ENCODE measurements at places on chromosomes 11 and 22.

DNA sequence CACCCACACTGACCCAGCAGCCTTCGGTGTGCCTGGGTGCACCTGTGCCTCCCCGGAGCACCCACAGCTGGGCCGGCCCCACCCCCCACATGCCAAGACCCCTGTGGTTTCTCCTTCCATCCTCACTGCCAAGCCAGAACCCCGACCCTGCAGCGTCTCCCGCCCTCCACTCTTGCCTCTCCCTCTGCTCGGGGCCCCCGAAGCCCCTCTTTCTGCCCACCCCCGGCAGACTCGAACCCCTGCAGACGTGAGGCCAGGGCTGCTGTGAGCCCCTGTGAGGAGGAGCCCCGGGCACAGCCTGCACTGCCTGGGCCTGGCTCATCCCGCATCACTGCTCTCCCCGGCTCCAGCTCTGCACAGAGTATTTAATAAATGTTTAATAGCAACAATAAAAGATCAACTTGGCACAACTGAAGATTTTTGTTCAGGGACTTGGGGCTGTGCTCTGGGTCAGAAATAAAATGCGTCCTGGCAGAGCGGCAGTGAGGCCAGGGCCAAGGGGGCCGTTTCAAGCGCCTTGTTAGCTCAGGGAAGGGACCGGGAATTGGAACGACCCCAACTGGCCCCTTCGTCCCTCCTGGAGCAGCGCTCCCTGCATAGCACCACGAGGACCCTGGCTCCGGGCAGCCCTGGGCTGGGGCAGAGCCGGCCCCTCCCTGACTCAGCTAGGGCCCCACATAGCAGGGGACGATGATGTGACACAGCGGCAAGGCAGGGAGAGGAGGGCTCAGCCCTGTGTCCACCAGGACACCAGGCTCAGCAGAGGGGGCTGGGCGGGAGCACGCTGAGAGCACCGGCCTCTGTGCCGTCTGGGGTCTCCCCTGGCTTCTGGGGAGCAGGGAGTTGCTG is 520.8 kb downstream of the BRD1 start:
- DNase-seq: no peak

GRCh38 chr11:102012946-102013345 is 34.3 kb upstream of the CFAP300 start:
- no peak for DNase-seq

GRCh38 chr11:119052163-119052814 is 4.7 kb downstream of the HYOU1 start:
- no peak for DNase-seq

DNA sequence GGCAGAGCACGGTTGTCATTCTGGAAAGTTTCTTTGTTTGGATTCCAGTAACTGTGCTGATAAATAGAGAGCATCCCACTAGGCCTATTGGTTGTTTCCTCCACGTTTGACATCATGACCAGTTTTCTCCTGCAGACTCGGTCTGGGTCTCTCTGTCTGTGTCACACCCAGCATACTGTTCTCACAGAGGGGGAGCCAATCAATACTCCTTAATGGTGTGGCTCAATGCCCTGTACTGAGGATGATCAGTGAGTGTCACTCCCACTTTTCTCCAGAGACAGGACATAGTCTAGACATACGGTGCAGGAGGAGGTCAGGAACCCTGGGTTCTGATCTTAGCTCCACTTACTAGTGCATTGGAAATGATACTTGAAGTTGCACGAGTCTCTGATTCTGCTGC is 88.2 kb upstream of the BLID start:
- DNase-seq: no peak

DNA sequence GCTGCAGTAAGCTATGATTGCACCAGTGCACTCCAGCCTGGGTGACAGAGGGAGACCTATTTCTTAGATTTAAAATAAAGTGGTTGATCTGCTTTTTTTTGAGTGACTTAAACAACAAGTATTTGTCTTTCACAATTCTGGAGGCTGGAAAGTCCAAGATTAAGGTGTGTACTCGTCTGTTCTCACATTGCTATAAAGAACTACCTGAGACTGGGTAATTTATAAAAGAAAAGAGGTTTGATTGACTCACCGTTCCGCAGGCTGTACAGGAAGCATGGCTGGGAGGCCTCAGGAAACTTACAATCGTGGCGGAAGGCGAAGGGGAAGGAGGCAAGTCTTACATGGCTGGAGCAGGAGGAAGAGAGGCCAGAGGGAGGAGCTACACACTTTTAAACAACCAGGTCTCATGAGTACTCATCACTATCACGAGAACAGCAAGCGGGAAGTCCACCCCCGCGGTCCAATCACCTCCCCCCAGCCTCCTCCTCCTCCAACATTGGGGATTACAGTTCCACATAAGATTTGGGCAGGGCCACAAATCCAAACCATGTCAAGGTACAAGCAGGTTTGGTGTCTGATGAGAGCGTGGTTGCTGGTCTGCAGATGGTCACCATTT is 19.7 kb upstream of the OSBPL5 start:
- no peak for DNase-seq

DNA sequence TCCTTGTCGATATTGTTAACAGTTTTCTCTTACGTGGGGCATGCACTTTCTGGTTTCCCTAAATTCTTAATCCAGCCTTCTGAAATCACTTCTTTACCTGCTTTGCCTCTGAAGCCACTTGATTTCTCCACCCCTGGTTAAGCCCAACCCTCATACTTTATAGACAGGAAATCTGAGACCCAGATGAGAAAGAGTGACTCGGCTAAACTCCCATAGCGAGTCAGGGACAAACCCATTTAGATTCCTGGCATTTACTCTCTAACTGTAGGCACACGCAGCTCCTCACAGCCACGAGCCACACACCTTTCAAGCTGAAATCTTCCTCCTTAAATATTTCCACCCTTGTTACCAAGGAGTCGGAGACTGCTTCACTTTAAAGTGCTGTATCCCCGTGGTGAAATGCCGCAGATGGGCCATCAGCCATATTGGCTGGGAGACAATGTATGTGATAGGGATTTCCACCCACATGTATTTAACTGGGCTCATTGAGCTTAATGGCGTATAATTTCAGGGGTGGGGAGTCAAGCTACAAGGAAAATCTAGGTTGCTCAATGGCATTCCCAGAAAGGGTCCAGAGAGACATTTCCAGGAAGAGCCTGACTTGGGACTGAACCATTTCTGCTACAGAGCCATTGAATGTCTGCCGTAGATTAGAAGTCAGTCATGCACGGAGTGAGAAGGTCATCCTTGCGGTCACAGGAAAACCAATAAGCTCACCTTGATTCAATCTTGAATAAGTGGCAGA is 49.9 kb upstream of the GRK3 start:
- DNase-seq: peak; percentile 1

- no peak for DNase-seq
Measured at GRCh38 chr22:25318081-25318823, 98.8 kb downstream of the CRYBB2 start.

DNA sequence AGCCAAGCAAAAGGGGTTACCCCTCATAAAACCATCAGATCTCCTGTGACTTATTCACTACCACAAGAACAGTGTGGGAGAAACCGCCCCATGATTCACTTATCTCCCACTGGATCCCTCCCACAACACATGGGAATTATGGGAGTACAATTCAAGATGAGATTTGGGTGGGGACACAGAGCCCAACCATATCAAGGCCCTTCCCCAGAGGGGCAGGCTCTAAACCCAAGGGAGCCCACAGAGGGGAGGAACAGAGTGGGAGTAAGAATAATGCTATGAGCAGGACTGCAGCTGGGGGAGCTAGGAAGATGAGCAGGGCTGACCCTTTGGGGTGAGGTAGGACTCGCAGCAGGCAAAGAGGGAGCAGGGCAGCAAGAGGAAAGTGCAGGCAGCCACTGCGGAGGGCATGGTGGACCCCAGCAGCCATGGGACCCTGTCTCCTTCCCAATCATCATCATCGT is 59.3 kb downstream of the CD82 start:
- DNase-seq: no peak

DNA sequence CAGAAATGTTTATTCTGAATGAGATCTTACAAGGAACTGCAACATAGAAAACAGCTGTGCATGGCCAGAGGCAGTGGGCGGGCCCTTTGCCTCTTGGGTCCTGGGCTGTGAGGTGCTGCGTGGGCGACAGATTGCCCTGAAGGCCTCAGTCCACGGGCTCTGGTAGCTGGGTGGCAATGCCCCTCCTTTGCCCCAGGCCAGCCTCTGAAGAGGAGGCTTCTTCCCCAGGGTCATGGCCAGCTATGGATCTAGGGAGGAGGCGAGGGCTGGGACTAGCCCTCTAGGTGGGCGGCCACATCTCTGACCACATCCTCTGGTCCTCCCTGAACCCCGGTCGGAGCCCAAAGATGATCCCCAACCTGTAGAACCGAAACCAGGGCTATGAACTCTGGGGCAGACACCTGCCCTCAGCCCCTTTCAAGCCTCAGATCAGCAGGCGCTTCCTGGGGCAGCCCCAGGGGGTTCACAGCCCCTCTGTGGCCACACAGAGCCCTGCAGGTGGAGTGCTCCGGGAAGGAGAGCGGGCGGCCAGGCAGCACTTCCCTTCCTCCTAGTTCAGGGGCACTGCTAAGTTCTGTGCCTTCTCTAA is 6.6 kb upstream of the CDC42BPG start:
- no peak for DNase-seq

DNA sequence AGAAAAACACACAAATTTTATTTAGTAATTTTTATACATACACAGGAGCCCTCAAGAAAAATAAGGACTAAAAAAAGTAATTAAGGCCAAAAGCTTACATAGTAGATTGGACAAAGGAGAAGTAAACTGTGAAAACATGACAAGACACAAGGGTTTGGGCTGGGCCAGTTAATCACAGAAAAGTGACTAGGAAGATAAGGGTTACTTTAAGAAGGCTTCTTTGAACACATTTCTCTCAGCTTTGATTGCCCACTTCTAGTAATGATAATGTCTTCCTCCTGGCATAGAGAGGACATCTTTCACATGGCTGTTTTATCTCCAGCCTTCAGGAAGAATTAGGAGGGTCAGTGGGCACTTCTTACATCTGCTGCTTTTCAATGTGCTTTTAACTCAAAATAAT is 3.4 kb downstream of the RNF141 start:
- DNase-seq: no peak

DNA sequence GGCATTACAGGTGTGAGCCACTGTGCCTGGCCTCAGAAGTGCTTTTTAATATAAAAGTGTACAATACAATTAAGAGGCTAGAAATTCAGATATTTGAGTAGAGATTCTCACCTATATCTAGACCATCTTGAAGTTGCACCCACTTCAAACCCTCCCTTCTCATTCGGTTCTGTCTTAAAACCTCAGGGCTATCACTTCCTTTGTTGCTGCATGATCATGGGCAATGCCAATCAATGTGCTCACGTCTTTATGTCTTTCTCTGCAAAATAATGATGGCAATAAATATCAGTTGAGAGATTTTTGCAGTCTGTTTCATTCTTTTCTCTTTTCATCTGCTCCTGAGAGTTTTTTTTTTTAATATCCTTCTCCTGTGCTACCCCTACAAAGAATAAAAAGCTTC is 9.3 kb upstream of the NUP160 start:
- no peak for DNase-seq

DNA sequence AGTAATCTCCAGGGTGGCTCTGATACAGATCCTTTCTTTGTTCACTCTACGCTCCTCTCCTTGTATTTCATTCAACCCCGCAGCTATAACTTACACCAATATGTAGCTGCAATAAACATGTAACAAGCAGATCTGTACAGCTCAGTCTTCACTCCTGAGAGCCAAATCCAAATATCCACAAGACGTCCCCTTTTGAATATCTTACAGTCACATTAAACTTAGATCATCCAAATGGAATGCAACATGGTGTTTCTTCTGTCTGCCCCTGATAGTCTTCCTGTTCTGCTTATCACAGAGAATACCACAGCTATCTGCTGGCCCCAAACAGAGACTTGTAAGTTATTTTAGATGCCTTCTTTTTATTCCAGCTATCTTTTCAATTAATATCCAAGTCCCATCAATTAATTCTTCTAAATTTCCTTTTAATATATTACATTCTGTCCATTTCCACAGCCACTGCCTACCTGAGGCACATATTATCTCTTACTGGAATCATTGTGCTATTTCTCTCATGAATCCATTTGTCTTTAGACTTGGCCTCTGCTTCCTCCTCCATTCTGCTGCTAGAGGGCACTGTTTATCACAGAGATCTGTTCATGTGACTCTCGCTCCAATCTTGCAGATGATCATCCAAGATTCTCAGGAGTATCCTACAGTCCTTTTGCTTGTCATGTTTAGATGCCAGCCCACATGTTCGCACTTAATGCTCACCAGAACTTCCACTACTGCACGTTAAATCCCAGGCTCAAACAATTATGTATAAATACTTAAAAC is 908.6 kb downstream of the NTM start:
- DNase-seq: no peak

- peak; percentile 69 for DNase-seq
Measured at GRCh38 chr22:38313384-38313955, 3.8 kb downstream of the CSNK1E start.

DNA sequence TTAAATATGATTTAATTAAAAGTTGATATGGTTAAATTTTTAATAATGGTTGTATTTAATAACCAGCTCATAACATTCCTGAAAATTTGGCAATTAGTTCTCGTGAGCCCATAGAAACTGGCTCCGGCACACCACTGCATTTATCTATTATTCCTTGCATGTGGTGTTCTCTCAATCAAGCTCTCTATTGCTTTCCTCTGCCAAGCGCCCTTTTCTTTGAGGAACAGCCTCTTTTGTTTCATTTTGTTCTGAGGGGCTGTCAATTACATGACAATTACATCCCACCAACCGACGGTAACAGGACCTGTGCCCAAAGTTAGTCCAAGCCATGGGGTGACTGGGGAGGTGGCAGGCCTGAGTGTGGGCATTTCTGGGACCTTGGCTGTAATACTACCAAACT is 8.1 kb downstream of the C11orf91 start:
- no peak for DNase-seq

GRCh38 chr11:119992171-119993051 is 145.5 kb downstream of the TRIM29 start:
- DNase-seq: no peak
